ENCODE measurements at places on chromosomes 12 and 14. TPM values are rescaled to one million over a fixed set of nuclear protein-coding genes. Genes with fewer than 3 reads are reported as not detected.

DNA sequence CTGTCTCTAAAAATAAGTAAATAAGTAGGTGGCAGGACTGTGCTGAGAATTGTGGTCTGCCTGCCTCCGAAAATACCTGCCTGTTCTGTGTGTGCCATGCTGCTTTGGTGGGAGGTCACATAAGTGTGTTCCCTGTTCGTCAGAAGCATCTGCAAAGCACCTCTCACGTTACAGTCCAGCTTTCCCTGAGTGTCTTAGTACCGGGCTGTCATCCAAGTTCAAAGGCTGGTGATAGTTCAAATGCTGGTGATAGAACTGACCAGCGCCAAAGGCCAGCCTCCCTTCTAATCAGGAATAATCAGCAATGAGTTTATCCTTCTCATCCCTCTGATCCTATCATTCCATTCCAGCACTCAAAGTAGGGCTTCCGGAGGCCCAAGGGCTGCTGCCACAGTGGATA is 5.6 kb downstream of the CABP1 start:
- no peak for DNase-seq

- DNase-seq = peak; percentile 9
Measured at GRCh38 chr14:75906680-75907280, 75.0 kb downstream of the TGFB3 start.

- no peak for DNase-seq
Measured at GRCh38 chr14:41568979-41569378, 37.7 kb upstream of the LRFN5 start.

Gene TUNAR
- not detected for total RNA-seq

DNA sequence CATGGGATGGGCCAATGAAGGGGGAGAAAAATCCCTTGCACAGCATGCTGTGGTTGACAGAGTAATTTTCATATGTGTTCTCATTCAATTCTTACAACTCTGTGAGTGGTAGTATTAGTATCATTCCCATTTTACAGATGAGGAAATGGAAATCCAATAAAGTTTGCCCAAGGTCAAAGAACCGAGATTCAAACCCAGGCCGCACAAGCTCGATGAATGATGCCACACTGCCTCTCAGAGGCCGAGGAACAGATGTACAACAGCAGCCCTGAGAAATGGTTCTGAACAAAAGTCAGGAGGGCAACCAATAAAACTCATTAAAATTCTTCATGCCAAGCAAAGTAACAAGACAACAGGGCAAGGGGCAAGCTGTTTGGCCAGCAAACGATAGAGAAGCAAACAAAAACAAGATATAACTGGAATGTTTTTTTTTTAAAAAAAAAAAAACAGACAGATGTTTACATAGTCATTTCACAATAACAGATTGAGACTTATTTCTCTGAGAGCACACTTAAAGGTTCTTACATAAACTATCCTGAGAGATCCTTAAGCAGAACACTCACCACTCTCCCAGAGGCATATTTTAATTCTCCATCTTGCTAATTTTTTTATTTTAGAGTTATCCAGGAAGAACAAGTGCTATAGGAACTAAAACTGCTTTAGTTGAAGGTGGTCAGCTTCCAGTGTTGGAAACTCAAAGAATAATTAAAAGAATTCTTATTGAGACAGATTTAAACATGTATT is 85.8 kb downstream of the EXOC5 start:
- DNase-seq = no peak

DNA sequence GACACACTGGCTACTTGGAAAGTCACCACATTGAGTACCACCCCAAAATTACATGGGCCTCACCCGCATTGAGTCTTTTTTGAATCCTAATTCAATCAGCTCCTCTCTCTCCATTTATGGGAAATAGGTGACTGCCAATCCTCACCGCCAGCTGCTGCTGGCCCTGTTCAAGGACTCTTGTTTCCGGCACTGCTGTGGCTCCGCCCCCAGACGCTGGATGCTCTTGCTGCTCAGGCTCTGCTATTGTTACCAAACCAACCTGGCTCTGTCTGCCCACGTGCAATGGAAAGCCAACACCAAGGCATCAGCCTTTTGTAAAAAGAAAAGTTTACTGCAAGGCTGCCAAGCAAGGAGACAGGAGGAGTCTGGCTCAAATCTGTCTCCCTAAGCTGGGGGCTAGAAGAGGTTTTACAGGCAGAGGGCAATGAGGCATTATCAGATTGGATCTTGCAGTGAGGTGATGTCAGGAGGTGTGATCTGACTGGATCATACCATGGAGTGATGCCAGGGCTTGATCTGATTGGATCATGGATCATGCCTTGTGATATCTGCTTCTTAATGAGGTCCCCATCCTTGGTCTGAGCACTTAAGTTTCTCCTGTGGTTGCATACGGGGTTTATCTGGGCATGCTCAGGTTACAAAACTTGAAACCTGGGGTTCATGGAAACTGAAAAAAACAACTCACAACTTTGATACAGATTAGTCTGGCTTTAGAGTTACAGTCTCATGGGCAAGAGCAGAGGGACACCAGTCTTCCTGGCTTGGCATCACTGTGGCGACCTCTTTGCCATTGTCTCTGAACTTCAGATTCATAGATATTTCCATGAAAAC is 117.1 kb upstream of the SLC35F4 start:
- no peak for DNase-seq

- DNase-seq = no peak
Measured at GRCh38 chr12:15831315-15831978, 42.3 kb upstream of the EPS8 start.

Gene ANKS1B
- total RNA-seq = not detected

DNA sequence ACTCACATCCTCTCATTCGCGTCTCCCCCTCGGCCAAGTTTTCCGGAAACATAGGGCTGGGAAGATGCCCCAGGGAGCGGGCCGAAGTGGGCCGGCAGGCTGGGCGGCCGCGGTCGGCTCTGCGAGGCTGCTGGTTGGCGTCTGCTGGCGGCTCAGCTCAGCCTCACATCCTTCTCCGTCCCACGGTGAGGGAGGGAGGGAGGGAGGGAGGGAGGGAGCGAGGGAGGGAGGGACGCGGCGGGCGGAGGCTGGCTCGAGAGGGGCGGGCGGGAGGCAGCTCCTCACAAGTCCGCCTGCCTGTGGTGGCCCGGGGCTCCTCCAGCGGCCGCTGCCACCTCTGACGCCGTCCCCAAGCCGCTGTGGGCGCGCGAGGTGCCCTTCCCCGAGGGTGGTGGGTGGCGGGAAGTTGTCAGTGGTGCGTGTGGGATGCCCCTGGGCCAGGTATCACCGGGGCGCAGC is 93.8 kb downstream of the RFLNA start:
- DNase-seq = peak; percentile 71

GRCh38 chr14:104826189-104826860 is 25.4 kb downstream of the ZBTB42 start:
- DNase-seq = peak; percentile 83

Gene C14orf180
- total RNA-seq = not detected

Gene PDE3A
- total RNA-seq = 0.03 TPM

Measured in MG63 (cell line).